Occipital lobe (tissue), 3 donors: ENCODE measurements at places on chromosomes 11 and 22. TPM values are rescaled to one million over a fixed set of nuclear protein-coding genes. Genes with fewer than 3 reads are reported as not detected.

GRCh38 chr11:26070714-26071380 lies 261.1 kb upstream of the ANO3 start:
- no peak for DNase-seq

GRCh38 chr11:19374151-19374569 lies 133.4 kb upstream of the E2F8 start:
- DNase-seq = no peak

The MRPL16 gene
- 29.6 TPM for total RNA-seq

GRCh38 chr11:72483412-72484186 lies 49.3 kb upstream of the CLPB start:
- DNase-seq = no peak

The NCF4 gene
- 2.5 TPM for total RNA-seq

DNA sequence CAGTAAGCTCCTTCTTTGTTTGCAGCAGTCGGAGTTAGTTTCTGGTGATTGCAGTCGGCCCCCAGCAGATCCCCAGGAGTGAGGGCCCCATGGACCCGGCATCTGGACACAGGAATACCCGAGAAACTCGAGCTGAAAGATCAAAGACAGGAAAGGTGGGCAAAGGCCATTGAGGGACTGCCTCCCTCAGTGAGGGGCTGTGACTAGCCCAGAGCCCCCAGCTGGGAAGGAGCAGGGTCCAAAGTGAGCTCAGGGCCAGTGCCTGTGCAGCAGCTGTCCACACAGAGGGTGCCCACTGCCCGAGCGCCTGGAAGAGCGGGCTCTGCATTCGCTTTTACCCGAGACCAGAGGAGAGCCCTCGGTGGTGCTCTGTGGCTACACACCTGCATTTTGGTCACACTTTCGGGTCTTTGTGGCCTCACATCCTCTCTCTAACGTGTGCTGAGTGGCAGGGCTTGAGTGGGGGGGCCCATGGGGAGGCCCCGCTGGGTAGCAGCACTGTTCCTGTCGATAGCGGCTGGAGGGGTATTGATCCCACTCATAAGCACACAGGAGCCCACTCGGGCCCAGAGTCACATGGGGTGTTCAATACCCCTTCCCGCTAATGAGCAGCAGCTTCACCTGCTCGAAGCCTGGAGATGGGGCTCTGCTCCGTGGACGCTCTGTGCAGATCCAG lies 532.9 kb downstream of the TBC1D22A start:
- no peak for DNase-seq

- no peak for DNase-seq
These were observed 7.2 kb downstream of the MS4A15 start for GRCh38 chr11:60763692-60764369.

The DRD4 gene
- 0.16 TPM for total RNA-seq

DNA sequence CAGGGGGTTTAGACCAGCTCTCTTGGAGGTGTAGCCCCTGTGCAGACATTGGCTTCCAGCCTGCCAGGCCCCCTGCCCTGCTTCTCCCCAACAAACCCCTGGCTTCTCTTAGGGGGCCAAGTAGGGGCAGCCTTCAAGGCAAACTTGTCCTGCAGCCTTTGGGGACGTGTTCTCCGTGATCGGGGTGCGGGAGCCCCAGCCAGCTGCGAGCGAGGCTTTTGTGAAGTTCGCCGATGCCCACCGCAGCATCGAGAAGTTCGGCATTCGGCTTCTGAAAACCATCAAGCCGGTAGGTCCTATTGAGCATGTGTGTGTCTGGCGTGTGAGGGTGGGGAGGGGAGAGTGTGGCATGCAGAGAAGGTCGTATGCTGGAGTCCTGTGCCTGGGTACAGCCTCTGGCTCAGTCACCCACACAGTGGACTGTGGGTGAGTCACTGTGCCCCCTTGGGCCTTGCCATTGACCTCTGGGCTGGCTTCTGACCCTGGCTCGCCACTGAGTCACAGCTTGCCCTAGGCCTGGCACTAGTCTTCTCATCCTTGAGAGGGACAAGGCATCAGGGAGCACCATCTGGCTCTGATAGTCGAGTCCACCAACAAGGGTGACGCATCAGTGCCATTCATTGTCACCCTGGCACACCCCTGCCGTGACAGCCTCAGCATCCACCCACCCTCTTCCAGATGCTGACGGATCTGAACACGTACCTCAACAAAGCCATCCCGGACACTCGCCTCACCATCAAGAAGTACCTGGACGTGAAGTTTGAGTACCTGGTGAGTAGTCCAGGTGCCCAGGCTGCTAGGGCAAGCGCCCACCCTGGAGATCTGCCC lies 11.4 kb downstream of the SLC16A8 start:
- no peak for DNase-seq

DNA sequence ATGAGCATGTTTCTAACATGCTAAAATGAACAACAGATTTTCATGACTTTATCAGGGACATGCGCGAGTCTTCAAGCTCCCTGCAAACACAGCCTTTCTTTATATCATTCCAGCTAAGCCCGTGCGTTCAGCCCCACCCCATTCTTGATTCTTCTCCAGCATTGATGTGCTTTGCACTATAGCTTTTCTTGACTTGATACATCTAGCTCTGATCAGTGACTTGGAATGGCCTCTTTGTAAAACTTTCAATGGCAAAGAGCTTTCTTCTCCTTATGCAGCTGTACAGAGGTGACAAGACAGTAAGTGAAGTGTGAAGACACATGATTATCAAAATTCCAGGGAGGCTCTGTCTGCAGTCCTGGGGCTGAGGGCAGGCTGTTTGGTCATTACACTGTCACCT lies 561.0 kb downstream of the OPCML start:
- no peak for DNase-seq

The C11orf97 gene
- total RNA-seq = not detected
